Stimulated activated CD8-positive, alpha-beta memory T cell treated with anti-CD3 and anti-CD28 coated beads, Interleukin-7, amount 100 ng/mL, for 4 hours (primary cell): ENCODE measurements at places on chromosomes 4 and X.

GRCh38 chr4:25862411-25863346 is at the start of gene SEL1L3:
TSS of gene SEL1L3 (minus strand) at chr4:25862988. CDS start at chr4:25862836, 152 bp downstream.
- DNase-seq, result peak; percentile 63

GRCh38 chrX:89053223-89053622 is 306.2 kb downstream of the CPXCR1 start:
- DNase-seq, result no peak

DNA sequence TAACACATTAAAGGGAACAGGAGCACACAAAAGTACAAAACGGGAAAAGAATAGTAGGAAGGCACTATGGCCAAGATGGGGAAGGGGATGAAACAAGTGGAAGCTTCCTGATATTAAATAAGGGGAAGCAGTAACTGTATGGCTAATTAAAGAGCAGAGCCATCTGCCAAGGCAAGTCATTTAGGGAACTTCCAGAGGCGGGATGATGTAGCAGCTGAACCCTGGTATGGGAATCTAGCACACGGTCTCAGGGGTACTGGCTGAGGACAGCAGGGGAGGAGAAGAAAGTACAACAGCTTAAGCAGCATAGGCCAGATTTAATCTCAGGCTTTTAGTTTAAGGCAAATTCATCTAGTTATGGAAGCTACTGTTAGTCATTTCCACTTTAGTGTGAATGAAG is 59.1 kb downstream of the IGFBP7 start:
- DNase-seq, result no peak

- no peak for DNase-seq
Observed at GRCh38 chr4:111945014-111945413, 200.2 kb upstream of the FAM241A start.

- DNase-seq, result no peak
Observed at GRCh38 chr4:105859233-105859632, 36.0 kb upstream of the NPNT start.

DNA sequence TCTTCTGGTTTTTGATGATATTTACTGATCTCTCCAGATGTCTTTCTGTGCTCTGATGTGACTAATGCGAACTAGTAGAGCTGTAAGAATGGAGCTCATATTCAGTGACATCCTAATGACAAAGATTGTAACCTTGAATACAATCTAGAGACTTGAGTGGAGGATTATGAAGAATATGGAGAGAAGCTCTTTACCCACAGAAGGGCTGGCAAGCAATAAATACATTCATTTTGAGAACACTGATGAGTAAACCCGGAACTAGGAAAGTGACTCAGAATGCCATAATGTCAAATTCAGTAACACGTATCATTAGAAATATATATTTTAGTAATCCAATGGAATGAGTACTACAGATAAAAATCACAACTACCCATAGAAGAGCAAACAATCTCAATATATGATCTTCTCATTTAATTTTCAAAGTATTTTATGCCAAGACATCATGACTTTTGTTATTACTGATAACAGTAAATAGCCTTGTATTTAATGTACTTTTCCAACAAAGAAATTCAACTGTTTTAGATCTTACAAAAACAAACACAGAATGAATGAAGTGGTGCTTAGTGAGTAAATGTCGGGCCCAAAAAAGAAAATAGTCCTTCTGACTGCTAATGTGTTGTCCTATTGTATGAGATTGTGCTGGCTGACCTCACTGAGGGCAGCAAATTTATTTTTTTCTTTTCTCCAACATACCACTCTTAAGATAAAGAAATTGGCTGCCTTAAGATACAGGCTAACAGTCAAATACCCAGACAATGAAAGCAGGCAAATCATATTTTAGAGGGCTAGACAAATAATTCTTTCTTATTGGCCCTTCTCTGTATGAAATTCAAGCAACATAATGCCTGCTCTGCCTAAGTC is 49.2 kb upstream of the HDAC8 start:
- DNase-seq, result no peak

- DNase-seq, result no peak
Observed at GRCh38 chr4:69639542-69639941, at the start of gene UGT2A2. TSS of gene UGT2A2 (minus strand) at chr4:69639642. CDS start at chr4:69639640, 2 bp downstream.

- no peak for DNase-seq
Observed at GRCh38 chr4:182918044-182918607, 940 bp upstream of the DCTD start.

DNA sequence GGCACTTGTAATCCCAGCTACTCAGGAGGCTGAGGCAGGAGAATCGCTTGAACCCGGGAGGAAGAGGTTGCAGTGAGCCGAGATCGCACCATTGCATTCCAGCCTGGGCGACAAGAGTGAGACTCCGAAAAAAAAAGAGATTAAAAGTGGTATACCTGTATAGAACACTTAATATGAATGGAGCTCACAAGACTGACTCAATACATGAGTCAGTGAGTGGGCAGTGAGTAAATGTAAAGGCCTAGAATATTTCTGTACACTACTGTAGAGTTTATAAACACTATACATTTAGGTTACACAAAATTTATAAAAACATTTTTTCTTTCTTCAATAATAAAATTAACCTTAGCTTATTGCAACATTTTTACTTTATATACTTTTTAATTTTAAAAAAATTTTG is 93.8 kb downstream of the CENPC start:
- no peak for DNase-seq

DNA sequence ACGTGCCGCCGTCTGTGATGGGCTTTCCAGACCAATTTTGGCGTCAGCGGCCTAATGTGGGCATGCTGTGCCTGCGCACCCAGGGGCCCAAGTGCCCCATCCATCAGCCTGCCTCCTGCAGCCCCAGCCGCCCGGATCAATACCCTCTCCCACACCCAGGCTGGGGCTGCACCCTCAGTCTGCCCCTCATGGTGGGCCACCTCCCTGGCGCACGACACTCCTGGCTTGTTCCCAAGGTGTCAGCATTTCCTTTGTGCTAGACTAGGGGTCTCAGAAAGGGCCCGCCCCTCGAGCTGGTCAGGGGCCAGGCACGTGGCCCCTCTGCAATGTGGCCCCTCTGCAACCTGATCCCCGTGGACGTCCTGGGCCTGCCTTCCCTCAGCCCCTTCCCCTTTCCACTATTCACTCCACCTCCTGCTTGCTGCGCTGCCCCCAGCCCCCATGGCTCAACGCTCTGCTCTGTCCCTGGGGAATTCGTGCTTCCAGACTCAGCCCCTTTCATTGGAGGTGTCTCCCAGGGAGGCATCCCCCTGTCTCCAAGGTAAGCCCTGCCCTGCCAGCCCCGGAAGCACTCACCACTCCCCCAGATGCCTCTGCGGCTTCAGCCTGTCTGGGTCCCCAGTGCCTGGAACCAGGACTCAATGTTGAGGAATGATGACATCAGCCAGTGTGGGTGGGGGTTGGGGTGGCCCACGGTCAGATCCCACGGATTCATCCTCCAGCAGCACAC is 130.8 kb downstream of the HMX1 start:
- no peak for DNase-seq

DNA sequence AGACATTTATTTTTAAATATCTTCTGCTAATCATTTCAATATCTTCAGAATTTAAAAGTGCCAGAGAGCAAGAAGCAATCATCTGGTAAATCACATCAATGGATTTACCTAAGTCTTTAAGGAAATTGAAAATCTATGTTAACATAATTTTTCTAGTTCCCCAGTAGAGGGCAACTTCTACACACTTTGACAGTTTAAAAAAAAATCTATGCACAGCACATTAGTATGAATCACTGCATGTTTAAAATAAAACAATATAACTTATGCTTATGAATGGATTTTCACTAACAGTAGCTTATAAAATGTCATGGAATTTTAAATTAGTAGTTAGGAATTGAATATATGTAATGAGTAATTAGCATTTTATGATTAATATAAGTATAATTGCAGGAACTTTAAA is 126.5 kb downstream of the REELD1 start:
- no peak for DNase-seq

- no peak for DNase-seq
Observed at GRCh38 chr4:143071351-143071750, 113.4 kb upstream of the USP38 start.

DNA sequence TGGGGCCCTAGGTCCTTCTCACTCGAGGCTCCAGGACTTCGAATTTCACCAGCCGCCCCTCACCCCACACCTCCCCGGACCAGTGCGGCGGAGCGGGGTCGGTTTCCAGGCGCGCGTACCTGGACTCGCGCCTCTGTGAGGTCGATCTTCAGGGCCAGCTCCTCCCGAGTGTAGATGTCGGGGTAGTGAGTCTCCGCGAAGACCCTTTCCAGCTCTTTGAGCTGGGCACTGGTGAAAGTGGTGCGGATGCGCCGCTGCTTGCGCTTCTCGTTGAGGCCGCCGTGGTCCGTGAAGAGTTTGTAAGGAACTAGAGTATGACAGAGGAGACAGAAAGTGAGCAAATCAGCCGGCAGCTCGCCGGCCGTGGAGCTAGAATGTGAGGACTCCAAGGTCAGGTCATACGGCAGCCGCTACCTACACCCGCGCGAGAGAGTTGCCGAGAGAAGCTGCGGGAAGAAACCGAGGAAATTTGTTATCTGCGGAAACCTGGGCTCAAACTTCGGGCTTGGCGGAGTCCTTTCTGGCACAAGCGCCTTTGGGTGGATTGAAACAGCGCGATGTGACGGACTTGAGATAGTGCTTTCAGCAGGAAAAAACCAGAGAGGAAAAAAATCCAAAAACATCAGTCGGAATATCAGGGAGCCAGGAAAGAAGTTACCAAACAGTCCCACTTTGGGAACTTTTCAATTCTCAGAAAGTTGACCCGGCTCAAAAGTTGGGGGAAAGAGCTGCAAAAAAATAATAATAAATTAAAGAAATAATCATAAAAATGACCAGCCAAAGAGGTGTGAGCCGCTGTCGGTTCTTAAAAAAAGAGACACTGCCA is 1.1 kb downstream of the PHOX2B start:
- no peak for DNase-seq

- no peak for DNase-seq
Observed at GRCh38 chrX:41335198-41335957, 1.4 kb downstream of the DDX3X start.

DNA sequence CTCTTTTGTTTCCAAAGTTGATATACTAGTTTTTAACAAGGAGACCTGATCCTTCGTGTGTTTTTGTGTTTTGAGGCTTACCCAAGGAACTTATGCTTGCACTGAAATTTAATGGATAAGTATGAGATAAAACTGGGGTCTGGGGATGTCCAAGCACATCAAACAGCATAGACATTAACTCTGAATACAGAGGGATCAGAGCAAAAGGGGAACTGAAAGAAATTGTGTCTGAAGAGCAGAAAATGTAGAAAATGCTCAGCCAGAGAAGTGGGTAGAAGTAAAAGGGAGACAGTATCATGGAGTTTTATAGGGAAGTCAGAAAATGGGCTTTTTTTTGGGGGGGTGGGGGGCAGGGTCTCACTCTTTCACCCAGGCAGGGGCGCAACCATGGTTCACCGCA is 695.4 kb downstream of the ARAP2 start:
- DNase-seq, result no peak

DNA sequence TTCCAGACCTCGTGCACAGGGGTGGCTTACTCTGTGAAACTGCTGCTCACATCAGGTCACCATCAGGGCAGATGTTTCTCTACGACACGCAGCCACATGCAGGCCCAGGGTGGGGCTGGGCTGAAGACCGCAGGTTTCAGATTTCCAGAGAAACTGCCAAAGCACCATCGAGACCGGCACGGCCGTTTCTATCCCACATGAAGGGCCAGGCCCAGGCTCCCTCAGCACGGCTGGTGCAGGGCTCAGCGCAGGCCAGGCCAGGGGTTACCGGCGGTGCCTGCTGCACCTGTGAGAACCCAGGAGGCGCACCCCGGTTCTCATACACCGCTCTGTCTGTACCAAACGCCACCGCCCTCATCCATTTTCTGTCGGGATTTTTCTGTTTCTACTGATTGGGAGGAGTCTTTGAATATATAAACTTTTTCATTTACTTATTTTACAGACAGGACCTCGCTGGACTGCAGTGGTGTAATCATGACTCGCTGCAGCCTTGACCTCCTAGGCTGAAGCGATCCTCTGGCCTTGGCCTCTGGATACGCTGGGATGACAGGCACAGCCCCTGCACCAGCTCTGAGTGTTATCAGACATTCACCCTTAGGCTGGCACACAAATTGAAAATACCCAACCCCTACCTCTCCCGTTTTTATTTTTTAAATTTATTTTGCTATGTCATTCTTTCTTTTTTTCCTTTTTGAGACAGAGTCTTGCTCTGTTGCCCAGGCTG is 17.1 kb downstream of the CTBP1 start:
- no peak for DNase-seq

GRCh38 chr4:138452826-138453225 is 210.7 kb upstream of the SLC7A11 start:
- DNase-seq, result no peak

DNA sequence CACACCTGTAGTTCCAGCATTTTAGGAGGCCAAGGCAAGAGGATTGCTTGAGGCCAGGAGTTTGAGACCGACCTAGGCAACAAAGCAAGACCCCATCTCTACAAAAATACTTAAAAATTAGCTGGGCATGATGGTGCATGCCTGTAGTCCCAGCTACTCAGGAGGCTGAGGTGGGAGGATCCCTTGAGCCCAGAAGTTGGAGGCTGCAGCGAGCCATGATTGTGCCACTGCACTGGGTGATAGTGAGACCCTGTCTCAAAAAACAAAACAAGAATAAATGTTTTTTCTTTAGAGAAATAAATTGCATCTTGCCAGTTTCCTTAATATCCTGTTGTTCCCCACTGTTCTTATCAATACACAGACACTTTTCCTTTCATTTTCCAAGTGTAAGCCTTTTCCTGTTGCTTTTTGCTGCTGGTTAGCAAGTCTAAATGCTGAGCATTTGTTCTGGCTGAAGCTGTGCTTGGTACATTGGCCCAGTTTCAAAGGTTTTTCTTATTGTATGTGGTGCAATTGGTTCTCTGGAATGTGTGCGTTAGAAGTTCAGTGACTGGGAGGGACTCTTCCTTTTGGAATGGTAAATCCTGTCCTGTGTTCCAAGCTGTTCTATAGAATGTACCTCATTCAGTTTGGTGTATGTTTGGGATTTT is 98.2 kb downstream of the AFF1 start:
- no peak for DNase-seq

DNA sequence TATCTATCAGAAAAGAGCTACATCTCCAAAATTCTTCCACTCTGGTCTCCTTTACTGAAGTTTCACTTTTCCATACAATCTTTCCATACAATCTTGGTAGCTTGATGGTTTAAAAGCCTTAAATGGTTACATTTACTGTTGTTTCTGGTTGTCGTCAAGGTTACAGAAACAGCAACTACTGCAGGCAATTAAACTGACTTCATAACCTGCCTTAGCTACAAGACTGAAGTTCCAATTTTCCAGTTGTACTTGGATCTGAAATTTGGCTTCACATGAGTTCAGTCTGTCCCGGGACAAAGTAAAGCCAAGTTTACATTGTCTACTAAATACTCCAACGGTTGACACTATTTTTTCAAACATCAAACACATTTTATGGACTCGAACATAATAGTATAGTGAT is 326.4 kb downstream of the ANKRD50 start:
- DNase-seq, result no peak

GRCh38 chrX:41559235-41560052 is 112.3 kb downstream of the NYX start:
- DNase-seq, result peak; percentile 19

DNA sequence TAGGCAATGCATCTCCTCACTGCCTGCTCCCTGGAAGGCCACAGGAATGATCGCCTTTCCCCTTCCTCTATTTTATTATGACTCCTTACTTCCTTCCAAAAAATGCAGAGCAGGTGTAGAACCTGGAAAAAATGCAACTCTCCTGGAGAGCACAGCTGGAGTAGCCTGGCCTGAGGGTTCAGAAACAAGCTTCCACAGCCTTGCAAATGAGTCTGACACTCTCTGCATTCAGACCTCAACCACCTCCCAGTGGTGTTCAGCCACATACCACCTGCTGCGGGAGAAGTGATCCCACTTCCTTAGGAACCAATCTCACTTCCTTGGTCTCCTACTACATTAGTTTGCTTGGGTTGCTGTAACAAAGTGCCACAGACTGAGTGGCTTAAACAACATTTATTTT is 368.1 kb upstream of the NOCT start:
- DNase-seq, result no peak

GRCh38 chr4:169266661-169267060 is 4.1 kb downstream of the SH3RF1 start:
- no peak for DNase-seq
